ENCODE measurements at places on chromosomes 5 and 9.

GRCh38 chr5:65873181-65873750 lies 53.1 kb upstream of the ERBIN start:
- no peak for DNase-seq

DNA sequence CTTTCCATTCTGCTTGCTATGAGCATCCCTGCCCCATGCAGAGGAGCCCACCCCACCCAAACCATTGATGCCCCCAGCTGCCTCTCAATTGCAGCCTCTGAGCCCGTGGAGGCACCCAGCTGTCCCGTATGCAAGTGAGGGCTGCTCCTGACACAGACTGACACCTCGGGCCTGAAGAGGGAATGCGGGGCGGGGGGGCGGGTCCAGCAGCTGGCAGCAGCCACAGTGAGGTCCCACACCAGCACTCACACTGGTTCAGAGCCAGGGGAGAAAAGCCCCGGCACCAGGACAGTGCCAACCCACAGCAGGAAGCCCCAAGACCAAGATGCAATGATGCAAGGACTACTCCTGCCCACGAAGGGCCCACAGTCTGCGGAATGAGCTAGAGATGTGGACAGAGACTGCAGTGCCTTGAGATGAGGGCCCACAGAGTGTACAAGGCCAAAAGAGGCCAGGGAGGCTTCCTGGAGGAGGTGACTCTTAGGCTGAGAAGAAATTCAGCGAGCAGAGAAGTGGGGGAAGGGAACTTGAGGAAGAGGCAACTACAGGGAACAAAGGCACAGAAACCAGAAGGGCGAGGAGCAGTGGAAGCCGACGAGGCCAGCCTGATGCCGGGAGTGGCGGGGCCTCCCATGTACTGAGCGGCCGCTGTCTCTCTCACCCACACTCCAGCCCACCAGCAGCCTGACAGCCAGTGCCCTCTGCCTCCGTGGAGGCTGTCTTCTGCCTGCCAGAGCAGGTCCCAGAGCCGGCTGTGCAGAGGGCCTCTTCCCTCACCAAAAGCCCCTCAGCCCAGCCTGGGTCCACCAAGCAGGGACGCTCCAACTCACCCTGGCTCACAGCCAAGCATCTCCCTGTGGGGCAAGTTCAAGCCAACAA lies 9.2 kb downstream of the EEIG1 start:
- DNase-seq, result no peak

- DNase-seq, result no peak
Observed at GRCh38 chr9:31255211-31255610, 1129.2 kb upstream of the ACO1 start.

DNA sequence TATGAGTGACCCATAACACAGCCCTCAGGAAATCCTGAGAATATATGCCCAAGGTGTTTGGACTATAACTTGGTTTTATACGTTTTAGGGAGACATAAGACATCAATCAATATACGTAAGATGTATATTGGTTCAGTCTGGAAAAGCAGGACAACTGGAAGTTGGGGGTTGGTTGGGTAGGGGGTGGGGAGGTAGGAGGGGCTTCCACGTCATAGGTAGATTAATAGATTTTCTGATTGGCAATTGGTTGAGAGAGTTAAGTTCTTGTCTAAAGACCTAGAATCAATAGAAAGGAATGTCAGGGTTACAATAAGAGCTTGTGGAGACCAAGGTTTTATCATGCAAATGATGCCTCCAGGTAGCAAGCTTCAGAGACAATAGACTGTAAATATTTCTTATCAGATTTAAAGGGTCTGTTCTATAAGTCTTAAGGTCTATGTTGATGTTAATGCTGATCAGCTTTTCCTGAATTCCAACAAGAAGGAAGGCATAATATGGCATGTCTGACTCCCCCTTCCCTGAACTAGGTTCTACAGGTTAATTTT lies 2267.7 kb upstream of the ACO1 start:
- DNase-seq, result no peak

DNA sequence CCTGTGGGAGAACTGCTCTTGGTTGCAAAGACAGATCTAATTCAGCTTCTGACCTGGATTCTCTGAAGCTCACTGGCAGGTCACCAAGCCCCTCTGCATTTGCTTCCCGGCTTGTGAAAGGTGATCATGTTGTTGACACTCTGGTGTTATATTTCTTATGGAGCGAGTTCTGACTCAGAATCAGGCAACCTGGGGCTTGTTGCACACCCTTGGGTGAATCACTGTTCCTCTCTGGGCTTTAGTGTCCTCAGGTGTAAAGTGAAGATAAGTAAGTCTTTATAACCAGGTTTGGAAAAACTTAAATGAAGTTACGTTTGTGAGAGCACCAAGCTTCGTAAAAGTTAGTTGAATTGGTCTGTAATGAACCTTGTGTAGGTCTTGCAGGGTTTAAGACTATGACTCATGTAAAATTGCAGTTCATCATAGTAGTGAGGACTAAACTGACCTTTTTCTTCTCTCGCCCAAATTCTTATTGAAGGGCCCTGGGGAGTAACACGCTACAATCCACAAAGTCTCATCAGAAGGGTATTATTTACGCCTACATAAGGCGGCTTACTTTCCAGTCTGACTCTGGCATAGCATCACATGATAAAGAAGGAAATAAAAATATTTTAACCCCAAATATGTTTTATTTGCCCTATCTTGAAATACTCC lies 218.6 kb downstream of the TMEM38B start:
- no peak for DNase-seq

GRCh38 chr5:178360926-178361235 lies 128.3 kb upstream of the PHYKPL start:
- no peak for DNase-seq

- DNase-seq, result no peak
Observed at GRCh38 chr9:34601937-34602573, 9.8 kb downstream of the RPP25L start.

- no peak for DNase-seq
Observed at GRCh38 chr9:79408200-79408599, 163.6 kb upstream of the TLE4 start.

DNA sequence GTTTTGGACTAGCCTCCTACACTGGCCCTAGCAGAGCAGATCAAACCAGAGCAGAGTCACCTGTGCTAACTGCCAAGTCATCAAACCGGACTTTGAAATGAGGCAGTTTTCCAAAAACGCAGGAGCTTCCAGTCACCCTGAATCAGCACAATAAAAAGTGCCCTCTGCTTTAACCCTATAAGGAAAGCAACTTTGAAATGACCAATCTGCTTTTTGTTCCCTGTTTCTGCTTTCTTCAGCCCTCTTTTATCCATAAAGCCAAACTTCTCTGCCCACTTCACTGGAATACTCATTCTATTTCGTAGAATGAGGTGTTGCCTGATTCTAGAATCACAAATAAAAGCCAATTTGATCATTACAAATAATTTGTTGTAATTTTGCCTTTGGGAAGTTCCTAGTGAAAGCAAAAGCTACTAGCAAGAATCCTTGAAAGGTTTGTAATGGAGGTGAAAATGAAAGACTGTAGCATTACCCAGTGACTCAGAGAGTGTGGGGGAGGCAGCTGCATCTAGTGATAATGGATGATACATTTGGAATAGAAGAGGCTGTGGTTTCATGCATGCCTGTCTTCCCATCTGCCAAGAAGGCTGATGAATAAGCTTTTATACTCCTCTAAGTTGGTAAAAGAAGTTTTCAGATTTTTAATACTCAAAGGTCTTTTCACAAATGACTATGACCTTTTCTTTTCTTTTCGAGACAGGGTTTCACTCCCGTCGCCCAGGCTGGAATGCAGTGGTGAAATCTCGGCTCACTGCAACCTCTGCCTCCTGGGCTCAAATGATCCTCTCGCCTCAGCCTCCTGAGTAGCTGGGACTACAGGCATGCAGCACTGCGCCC lies 14.9 kb downstream of the SPAAR start:
- no peak for DNase-seq

DNA sequence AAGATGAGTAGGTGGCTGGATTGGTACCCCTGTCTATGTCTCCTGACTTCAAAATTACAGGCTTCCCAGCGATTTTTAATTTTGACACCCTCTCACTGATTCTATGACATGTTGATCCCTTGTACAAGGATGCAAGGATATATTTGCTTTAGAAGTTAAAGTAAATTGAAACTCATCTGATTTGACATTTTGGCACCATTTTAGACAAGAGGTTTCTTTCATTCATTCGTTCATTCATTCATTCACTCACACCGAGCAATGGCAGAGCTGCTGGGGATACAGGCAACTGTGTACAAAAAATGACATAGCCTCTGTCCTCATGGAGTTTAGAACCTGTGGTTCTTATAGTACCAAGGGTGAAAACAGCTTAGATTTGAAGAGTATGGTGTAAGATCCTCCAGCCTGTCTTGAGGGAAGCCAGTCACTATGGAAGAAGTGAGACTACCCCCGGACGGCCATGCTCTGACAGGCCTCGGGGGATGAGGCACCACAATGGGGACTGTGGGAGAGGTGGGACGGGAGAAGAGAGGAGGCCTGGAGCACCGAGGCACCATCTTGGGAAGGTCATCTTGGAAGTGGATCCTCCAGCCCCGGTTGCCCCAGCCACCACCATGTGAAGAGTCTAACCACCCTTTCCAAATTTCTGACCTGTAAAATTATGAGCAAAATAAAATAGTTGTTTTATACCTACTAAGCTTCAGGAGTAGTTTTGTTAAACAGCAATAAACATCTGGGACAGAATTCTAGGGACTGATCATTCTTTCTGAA lies 16.2 kb downstream of the STC2 start:
- DNase-seq, result no peak

GRCh38 chr5:124744170-124744971 lies 2.1 kb downstream of the ZNF608 start:
- DNase-seq, result no peak

DNA sequence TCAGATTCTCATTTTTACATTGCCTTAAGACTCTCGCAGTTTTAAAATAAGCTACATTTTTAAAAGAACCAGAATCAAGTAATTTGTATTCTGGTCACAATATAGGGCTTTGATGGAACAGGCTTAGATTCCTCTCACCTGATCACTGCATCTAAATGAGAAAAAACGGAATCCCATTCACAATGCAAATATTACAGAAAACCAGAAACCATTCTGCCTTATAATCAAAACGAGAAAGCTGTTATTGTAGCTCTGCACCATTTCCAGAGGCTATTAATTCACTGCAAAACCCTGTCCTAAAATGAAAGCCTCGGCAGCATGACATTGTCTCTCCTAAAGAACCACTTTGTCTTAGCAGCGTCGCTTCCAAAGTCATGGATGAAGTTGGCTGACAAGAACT lies 116.1 kb upstream of the ZNF366 start:
- DNase-seq, result no peak

DNA sequence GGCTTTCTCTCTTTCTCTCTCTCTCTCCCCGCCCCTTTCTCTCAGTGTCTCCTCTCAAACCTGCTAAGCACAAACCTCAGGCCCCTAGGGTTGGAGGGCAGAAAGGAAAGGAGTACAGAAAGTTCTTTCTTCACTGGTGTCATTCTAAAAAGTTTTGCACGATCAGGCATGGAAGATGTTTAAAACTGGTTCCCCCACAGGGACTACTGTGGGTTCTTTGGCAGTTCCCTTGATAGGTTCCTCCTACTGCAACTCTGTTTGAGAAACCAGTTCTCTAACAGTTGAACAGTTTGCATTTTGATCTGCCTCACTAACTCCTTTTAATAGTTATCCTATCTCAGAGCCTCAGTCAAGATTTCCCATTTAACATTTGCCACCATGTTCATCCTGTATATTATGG lies 82.9 kb downstream of the CDO1 start:
- DNase-seq, result no peak

GRCh38 chr9:122609804-122610203 lies 4.7 kb upstream of the OR1Q1 start:
- no peak for DNase-seq

- no peak for DNase-seq
Observed at GRCh38 chr5:179314606-179315355, 30.5 kb downstream of the ADAMTS2 start.

- no peak for DNase-seq
Observed at GRCh38 chr9:84129529-84129928, 148.9 kb downstream of the RMI1 start.

- no peak for DNase-seq
Observed at GRCh38 chr9:22044583-22044982, 35.5 kb upstream of the CDKN2B start.

- DNase-seq, result no peak
Observed at GRCh38 chr5:57186194-57186593, 12.3 kb downstream of the GPBP1 start.

GRCh38 chr5:157690690-157691433 lies 19.5 kb downstream of the C5orf52 start:
- DNase-seq, result no peak

- DNase-seq, result no peak
Observed at GRCh38 chr9:130579738-130580463, 524 bp downstream of the FUBP3 start.

- no peak for DNase-seq
Observed at GRCh38 chr9:135898634-135899407, 8.5 kb downstream of the CAMSAP1 start.

GRCh38 chr5:174003795-174004194 lies 14.8 kb downstream of the C5orf47 start:
- DNase-seq, result no peak

- no peak for DNase-seq
Observed at GRCh38 chr9:120912958-120913646, 13.5 kb downstream of the TRAF1 start.

Measured in GM10248 (cell line).